ENCODE measurements at places on chromosomes 5 and 9. TPM values are rescaled to one million over a fixed set of nuclear protein-coding genes. Genes with fewer than 3 reads are reported as not detected.

GRCh38 chr5:168649306-168649705, 70.1 kb upstream of the PANK3 start:
- H3K36me3 ChIP-seq = no peaks in the 10 kb centered on the region
- no peaks in the 10 kb centered on the region for H3K27me3 ChIP-seq

DNA sequence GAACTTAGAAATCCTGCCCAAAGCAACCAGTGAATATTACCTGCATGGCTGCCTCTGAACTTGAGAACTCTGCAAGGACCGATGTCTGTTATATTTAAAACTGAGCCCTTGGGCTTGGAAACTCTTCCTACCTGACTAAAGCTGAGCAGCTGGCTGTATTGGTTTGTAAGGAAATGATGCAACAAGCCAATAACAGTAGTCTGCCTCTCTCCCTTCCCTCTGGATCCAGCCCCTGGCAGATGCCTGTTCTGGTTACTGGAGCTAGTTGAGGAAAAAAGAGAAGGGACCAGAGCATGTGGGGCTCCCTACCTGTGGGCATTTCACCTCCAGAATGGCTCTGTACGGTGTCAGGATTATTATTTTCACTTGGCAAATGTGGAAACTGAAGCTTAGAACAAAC, 34.7 kb downstream of the SH3RF2 start:
- no peak overlapping the region for H3K4me3 ChIP-seq
- H3K27me3 ChIP-seq = no peaks in the 10 kb centered on the region
- no peak for DNase-seq
- peaks cover 14% of the 10 kb centered on the region for H3K4me1 ChIP-seq
- H3K36me3 ChIP-seq = no peaks in the 10 kb centered on the region
- H3K27ac ChIP-seq = no peak overlapping the region

DNA sequence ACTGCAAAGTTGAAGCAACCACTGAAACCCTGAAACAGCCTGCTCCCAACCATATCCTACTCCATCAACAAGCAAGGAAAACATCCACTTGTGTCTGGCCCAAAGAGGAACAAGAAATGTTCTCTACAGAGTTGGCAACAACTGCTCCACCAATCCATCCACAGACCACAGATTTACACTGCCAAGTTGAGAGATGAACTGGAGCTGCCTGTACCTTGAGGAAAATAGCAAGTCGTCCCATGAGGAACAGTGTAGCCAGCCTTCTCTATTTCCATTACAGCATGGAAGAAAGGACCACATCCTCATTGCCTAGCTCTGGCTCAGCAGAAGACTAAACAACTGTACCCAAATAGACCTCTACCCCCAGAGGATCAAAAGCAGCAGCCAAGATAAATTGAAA, 60.4 kb downstream of the DEPDC1B start:
- no peak overlapping the region for H3K27ac ChIP-seq
- no peak overlapping the region for H3K4me3 ChIP-seq
- H3K36me3 ChIP-seq = no peaks in the 10 kb centered on the region
- no peaks in the 10 kb centered on the region for H3K27me3 ChIP-seq

GRCh38 chr9:133686642-133687575, 50.7 kb downstream of the DBH start:
- H3K27ac ChIP-seq = no peak overlapping the region
- no peaks in the 10 kb centered on the region for H3K27me3 ChIP-seq
- no peak for DNase-seq
- H3K4me1 ChIP-seq = peaks cover 17% of the 10 kb centered on the region

GRCh38 chr5:170046241-170046640, 59.5 kb upstream of the FOXI1 start:
- H3K4me1 ChIP-seq = no peaks in the 10 kb centered on the region
- H3K36me3 ChIP-seq = no peaks in the 10 kb centered on the region
- no peaks in the 10 kb centered on the region for H3K27me3 ChIP-seq
- no peak for DNase-seq
- no peak overlapping the region for H3K4me3 ChIP-seq
- H3K27ac ChIP-seq = no peak overlapping the region

DNA sequence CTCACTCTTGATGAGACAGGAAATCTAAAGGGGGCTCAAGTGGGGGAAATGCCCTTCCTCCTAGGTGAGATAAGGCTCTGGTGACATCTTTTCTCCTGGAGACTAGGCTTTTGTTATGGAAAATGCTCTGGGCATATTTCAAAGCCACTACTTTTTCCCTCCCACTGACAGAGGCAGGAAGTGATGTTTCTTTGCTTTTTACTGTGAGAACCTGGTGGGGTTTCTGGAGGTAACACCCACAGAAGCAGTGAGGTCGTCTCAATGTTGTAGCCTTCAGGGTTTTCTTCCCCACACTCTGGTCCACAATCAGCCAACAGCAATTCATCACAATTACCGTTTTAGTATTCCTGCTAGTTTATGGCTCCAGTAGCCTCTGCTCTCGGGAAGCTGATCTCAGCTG, 41.4 kb upstream of the FAM240B start:
- no peak overlapping the region for H3K27ac ChIP-seq
- H3K4me3 ChIP-seq = no peak overlapping the region
- DNase-seq = no peak
- no peaks in the 10 kb centered on the region for H3K36me3 ChIP-seq
- no peaks in the 10 kb centered on the region for H3K27me3 ChIP-seq
- no peaks in the 10 kb centered on the region for H3K4me1 ChIP-seq

- H3K4me3 ChIP-seq = no peak overlapping the region
- H3K27me3 ChIP-seq = no peaks in the 10 kb centered on the region
- H3K36me3 ChIP-seq = no peaks in the 10 kb centered on the region
- DNase-seq = no peak
- peaks cover 80% of the 10 kb centered on the region for H3K4me1 ChIP-seq
Measured at GRCh38 chr5:78526049-78526525, 122.5 kb downstream of the LHFPL2 start.

DNA sequence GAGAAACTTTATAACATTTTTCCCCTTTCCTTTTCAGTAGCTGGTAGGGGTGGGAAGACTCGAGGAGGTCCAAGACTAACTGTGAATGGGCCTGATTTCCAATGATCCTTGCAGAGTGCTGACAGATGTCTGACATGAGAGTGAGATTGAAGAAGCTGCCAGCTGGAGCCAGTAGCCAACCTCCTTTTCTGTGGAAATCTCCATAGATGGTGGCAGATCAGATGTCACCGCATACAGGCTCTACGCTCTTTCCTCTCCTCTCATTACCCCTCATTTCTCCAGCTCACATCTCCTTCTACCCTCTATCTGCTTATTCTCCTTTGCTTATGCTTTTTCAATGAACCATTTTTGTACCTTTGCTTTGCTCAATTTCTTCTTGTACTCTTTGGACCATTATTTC, 395.2 kb upstream of the TNC start:
- H3K36me3 ChIP-seq = no peaks in the 10 kb centered on the region
- no peaks in the 10 kb centered on the region for H3K27me3 ChIP-seq
- no peak overlapping the region for H3K4me3 ChIP-seq

DNA sequence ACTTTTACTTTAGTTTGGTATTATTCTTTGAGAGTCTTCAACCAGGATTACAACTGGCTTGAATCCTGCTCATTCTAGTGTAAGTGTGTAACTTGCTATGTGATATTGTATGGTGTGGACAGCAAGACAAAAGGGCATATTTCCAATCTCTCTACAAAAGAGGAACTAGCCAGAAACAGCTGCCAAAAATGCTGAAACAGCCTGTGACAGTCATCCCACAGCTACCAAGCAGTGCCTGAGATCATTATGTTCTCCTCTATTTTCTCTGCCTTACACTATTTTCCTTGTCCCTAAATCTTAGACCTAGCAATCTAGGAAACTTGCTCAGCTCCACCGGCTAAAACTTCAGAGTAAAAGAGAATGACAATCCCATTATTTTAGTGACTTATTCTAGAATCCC, 42.8 kb downstream of the WDR41 start:
- peaks cover 11% of the 10 kb centered on the region for H3K36me3 ChIP-seq
- no peak overlapping the region for H3K4me3 ChIP-seq
- no peak overlapping the region for H3K27ac ChIP-seq

- H3K27me3 ChIP-seq = no peaks in the 10 kb centered on the region
- no peak overlapping the region for H3K4me3 ChIP-seq
- H3K27ac ChIP-seq = no peak overlapping the region
- H3K4me1 ChIP-seq = no peaks in the 10 kb centered on the region
- DNase-seq = peak; percentile 27
Measured at GRCh38 chr9:84297162-84297821, 43.3 kb downstream of the SLC28A3 start.

GRCh38 chr9:99040911-99041582, 63.9 kb upstream of the TGFBR1 start:
- H3K4me1 ChIP-seq = no peaks in the 10 kb centered on the region
- no peaks in the 10 kb centered on the region for H3K36me3 ChIP-seq
- no peak overlapping the region for H3K4me3 ChIP-seq
- peak; percentile 71 for DNase-seq
- no peaks in the 10 kb centered on the region for H3K27me3 ChIP-seq

DNA sequence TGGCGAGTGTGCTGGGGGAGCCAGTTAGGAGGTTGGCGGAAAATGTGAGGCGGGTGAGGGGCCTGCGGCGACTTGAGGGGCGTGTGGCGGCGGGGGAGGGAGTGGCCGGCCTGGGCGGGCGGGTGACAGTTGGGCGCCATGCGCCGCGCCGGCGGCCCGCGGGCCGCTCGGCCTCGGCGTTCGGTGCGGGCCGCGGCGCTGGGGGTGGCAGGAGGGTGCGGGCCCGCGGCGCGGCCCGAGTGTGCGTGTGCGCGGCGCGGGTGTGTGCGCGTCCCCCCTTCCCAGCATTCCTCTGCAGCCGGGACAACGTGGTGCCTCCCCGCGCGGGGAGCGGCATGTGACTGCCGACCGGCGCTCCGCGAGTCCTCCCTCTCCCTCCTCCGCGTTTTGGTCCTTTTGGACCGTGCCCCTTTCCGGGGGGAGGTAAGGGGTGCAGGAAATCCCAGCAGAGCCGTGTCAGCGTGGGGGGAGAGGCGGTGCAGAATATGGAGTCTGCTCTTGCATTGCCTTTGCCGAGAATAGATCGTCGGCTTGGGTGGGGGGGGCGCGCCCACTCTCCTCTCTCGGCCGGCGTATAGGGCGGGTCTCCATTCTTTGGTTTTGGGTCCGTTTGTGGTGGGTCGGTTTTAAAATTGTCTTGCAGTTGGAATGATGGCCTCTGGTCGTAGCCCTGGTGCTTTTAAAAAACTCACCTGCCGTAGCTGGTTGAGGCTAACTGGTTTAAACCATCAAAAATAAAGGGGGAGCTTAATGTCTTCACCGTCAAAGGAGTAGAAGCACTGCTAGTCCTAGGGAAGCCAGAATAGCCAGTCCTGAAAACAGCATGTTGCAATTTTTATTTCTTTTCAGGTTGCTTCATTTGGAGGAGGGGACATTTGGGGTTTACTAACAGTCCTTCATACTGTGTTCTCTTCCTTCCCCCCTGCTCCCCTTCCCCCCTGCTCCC, 2.0 kb downstream of the LARP1 start:
- DNase-seq = peak; percentile 51
- peaks cover 27% of the 10 kb centered on the region for H3K4me1 ChIP-seq
- peak overlapping the region; percentile 91 for H3K27ac ChIP-seq

DNA sequence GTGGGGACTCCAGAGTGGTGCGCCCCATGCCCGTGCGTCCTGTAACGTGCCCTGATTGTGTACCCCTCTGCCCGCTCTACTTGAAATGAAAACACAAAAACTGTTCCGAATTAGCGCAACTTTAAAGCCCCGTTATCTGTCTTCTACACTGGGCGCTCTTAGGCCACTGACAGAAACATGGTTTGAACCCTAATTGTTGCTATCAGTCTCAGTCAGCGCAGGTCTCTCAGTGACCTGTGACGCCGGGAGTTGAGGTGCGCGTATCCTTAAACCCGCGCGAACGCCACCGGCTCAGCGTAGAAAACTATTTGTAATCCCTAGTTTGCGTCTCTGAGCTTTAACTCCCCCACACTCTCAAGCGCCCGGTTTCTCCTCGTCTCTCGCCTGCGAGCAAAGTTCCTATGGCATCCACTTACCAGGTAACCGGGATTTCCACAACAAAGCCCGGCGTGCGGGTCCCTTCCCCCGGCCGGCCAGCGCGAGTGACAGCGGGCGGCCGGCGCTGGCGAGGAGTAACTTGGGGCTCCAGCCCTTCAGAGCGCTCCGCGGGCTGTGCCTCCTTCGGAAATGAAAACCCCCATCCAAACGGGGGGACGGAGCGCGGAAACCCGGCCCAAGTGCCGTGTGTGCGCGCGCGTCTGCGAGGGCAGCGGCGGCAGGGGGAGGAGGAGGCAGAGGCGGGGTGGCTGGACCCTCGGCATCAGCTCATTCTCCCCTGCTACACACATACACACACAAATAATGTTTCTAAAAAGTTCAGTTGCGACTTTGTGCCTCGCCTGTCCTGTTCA, 668 bp downstream of the GLIS3 start:
- no peak overlapping the region for H3K27ac ChIP-seq
- peaks cover 39% of the 10 kb centered on the region for H3K27me3 ChIP-seq
- peaks cover 10% of the 10 kb centered on the region for H3K4me1 ChIP-seq
- H3K4me3 ChIP-seq = peak overlapping the region; percentile 61

The GFI1B gene
- total RNA-seq = 0.07 TPM

The CCNI2 gene
- total RNA-seq = not detected

The FOXD4L5 gene
- 0.27 TPM for total RNA-seq

The SLC6A19 gene
- total RNA-seq = 0.49 TPM

The SPATA31C1 gene
- total RNA-seq = not detected

The CAPSL gene
- total RNA-seq = not detected

The TSSK1B gene
- total RNA-seq = 0.14 TPM

The GPX3 gene
- 73.7 TPM for total RNA-seq

The ROR2 gene
- 36.7 TPM for total RNA-seq

The AK8 gene
- total RNA-seq = 0.83 TPM

Data from cardiac muscle cell (in vitro differentiated cells and primary cell).